Endothelial cell (in vitro differentiated cells): ENCODE measurements at places on chromosomes 2 and 18.

DNA sequence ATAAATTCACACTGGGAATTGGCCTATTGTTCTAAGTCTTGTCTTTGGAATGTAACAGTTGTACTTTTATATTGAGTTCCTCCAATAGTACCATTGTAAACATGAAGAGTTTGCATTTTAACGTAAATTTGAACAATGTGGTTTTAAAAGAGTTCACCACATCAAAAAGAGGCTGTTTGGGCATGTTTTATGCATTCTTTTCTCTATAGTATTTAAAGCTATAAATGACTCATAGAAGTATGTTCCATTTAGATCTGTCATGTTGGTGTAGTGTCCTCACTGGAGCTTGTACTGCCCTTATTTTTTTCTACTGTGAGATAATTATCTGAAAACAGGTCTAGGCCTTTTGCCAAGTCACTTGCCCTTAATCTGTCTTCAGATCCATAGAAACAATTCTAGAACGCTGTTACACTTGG, 141.9 kb downstream of the RHBDD1 start:
- DNase-seq: no peak

DNA sequence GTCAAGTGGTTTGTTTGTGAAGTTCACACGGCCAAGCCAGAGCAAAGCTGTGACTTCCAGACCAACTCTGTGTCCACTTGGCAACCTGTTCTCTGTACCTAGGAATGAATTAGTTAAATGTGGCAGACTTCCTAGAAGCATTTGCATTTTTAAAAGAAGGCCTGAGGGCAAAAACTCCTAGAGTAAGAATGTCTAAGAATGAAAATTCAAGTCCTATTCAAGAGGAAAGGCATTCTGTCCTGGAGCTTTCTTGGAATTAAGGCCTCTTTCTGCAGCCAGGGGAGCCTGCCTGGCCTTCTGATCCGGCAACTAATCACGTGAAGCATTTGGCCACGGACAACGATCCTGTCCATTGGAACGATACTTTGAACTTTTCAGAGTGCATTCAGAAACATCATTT, 155.0 kb downstream of the SETBP1 start:
- no peak for DNase-seq

DNA sequence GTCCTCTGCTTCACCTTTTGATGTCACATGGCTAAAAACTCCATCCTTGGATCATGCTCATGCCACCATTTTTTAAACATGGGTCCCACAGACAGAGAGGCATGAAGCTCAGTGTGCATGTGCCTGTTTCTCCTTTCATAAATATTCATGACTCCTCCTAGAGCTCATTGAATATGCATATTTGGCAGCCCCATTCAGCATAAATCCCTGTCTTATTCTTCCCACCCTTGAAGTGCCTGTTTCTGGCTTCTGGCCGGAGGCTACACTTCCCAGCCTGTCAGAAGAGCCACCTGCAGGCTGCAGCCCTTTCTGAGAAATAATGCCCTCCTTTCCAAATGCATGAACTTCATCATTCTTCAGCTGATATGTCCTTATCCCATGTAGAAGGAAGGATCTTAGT, 109.7 kb downstream of the LDLRAD4 start:
- no peak for DNase-seq

GRCh38 chr18:53757328-53757727, 467.1 kb downstream of the MBD2 start:
- DNase-seq: no peak

DNA sequence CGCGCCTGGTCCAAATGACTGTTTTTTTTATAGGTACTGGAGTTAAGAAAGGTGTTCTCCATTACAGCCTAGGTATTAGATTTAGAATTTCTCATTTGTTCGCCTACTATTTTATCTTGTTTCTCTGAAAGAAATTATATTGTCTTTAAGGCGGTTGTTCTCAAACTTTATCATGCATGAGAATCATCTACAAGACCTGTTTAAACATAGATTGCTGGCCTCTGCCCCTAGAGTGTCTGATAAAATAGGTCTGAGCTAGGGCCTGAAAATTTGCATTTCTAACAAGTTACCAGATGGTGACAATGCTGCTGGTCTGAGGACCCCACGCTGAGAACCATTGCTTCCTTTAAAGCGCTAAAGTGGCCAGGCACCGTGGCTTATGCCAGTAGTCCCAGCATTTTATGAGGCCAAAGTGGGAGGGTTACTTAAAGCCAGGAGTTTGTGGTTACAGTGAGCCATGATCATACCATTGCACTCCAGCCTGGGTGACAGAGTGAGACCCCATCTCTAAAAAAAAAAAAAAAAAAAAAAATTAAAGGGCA, 34.0 kb upstream of the RNF138 start:
- no peak for DNase-seq

DNA sequence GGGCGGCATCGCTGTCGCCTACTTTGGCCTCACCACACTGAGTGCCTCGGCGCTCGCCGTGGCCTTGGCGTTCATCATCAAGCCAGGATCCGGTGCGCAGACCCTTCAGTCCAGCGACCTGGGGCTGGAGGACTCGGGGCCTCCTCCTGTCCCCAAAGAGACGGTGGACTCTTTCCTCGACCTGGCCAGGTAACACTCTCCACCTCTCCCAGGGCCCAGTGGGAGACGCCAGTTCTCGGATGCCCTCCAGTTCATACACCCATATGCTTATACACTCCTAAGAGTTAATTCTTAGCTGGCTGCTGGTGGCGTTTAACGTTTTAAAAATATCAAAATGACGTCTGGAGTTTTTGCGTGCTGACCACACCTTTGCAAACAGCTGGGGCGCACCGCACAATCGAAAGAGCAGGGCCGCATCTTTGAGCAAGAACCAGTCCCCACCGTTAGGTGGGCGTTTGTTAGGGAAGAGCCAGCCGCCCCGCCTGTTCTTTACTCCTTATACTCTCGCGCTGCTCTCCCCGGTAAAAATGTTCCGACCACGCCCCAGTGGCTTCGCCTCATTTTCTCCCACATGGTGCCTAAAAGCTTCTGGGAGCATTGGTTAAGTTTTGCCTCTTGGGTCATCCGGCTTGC, 899 bp downstream of the SLC1A4 start:
- no peak for DNase-seq

DNA sequence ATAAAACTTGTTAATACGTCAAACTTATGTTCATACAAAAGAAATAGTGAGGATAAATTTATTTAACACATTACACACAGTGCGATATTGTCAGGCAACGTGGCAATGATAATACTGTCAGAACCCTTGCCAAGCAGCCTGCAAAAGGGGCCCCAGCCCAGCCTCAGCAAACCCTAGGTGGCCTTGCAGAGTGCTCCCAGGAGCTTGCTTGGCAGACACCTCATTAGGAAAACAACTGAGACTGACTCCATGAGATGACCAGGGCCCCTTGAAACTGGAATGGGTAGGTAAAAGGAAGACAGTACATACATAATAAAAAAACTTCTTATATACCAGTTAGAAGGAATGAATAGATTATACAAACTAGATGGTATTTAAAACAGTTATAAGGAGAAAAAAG, 136.6 kb upstream of the EPC2 start:
- no peak for DNase-seq

GRCh38 chr2:127715778-127716449, 14.6 kb downstream of the SFT2D3 start:
- no peak for DNase-seq

- no peak for DNase-seq
Observed at GRCh38 chr18:77755187-77755586, 505.5 kb downstream of the GALR1 start.

DNA sequence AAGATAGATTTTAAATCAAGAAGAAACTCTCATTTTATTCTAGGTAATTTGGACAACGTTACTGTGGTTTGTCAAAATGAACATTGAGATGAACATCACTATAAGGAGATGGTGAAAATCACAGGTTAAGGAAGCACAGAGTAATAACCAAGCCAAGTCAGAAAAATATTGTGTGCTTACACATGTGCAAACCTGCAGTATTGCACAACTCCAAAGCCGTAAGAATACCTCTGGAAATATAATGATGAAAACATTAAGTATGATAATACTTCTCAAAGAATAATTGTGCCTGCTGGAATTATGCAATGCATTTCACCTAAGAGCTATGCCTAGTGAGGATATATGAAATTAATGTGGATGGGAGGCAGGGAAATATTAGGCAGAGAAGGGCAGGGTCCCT, 21.1 kb upstream of the GALNT5 start:
- no peak for DNase-seq

- DNase-seq: no peak
Observed at GRCh38 chr2:155301221-155301620, 602.7 kb downstream of the KCNJ3 start.

- no peak for DNase-seq
Observed at GRCh38 chr2:62845256-62845655, 139.7 kb downstream of the EHBP1 start.

GRCh38 chr2:437756-438393, 150.0 kb upstream of the ALKAL2 start:
- no peak for DNase-seq

- no peak for DNase-seq
Observed at GRCh38 chr2:23861952-23862351, 65.0 kb downstream of the ATAD2B start.

GRCh38 chr18:4581966-4582365, 126.9 kb upstream of the DLGAP1 start:
- no peak for DNase-seq

DNA sequence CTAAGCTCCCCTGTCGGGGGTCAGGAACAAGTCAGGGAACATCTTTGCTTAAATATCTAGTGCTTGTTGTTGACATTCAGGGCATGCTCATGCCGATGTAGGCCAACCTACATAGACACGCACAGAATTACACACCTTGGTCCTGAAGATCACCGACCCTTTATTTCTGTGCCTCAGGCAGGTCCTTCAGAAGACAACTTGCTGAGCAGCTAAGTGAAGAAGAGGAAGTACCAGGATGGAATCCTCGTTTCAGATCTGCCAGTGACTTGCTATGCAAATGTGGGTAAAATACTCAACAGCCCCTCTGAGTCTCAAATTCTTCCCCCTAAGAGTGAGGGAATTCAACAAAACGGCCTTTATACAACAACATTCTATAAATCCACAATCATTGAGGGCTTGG, 494.7 kb downstream of the BCL11A start:
- DNase-seq: no peak

GRCh38 chr2:70328921-70329561, 27.2 kb upstream of the FAM136A start:
- DNase-seq: no peak

DNA sequence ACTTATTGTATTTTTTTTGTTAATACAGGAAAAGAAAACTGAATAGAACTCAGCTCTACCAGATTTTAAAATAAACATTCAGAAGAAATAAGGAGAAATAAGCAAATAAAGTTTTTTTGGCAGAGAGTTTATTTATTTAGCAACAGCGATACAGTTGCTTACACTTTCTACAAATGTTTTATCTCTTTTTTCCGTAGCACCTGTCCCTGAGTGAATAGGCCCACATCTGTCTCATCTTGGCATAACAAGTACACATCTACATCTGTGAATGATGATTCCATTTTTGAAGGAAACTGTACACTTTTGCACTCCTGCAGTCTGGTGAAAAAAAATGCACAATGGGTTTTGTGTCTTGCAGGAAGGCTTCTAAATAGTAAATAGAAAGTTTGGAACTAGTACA, 783.6 kb upstream of the ZEB2 start:
- no peak for DNase-seq

DNA sequence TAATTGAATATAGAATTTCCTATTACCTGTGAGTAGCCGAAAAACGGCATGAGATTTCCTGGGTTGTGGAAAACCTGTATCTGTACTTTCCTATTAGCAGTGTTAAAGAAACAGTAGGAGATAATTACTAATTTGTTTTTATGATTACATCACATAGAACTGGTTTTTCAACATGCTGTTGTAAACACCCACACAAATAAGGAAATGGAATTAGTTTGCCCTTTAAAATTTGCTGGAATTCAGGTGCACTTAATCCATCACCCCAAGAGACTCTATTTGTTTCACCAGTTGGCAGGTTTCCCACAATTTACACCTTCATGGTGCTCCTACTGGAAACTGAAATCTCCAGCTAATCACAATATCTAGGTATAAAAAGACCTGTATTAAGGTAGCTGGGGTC, 274.1 kb upstream of the SLC8A1 start:
- no peak for DNase-seq

- no peak for DNase-seq
Observed at GRCh38 chr2:211487733-211488132, 931.3 kb downstream of the CPS1 start.

DNA sequence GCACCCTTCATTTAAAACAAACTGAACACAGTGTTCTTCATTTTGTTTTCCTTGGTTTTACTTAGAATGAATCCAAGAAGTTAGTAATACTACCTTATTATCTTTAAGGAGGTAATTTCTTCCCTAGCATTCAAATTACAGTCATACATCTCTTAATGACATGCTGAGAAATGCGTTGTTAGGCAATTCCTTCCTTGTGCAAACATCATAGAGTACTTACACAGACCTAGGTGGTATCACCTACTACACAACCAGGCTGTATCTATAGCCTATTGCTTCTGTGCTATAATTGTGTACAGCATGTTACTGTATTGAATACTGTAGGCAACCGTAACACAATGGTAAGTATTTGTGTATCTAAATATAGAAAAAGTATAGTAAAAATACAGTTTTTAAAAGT, 8.4 kb upstream of the CABYR start:
- DNase-seq: no peak

GRCh38 chr2:68834737-68835376, 36.3 kb downstream of the BMP10 start:
- no peak for DNase-seq

DNA sequence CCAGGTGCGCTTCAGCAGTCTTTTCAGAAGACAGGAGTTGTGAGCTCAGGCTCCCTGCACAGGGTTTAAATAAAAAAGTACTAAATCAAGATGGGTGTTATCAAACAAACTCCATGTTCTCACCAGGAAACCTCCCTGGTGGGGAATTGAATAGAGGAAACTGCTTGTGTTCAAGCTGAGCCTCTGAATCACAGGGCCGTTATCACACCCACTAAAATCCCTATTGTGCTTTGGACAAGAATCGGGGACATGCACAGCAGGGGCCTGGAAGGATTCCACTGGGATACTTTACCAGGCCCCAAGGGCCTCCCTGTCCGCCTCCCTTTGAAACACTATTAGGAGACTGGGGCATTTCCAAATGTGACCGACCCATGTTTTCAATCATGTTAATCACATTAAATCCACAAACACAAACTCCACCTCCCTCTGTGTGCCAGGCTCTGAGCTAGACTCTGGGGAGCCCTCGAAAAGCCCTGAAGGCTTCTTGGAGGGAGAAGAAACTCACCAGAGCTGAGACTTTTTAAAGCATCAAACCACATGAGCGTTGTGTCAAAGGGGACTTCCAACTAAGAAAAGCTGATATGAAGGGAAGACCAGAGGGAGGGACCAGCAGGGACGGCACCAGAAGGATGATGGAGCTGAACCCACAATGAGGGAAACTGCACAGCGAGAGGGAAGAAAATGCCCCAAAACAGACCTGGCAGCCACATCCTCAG, 458.7 kb upstream of the ID2 start:
- no peak for DNase-seq
